ENCODE measurements at places on chromosomes 4 and X. TPM values are rescaled to one million over a fixed set of nuclear protein-coding genes. Genes with fewer than 3 reads are reported as not detected.

GRCh38 chr4:35364321-35364870, 879.9 kb downstream of the ARAP2 start:
- no peak overlapping the region for H3K4me3 ChIP-seq
- H3K27me3 ChIP-seq, result no peaks in the 10 kb centered on the region
- H3K4me1 ChIP-seq, result no peaks in the 10 kb centered on the region

GRCh38 chr4:36269101-36269500, 12.3 kb upstream of the DTHD1 start:
- no peak for DNase-seq
- H3K27me3 ChIP-seq, result no peaks in the 10 kb centered on the region
- no peak overlapping the region for H3K4me3 ChIP-seq
- H3K4me1 ChIP-seq, result no peaks in the 10 kb centered on the region
- H3K27ac ChIP-seq, result no peak overlapping the region

WNK3 gene
- total RNA-seq, result not detected

KDR gene
- total RNA-seq, result not detected

GRCh38 chrX:132940727-132941327, 17.6 kb downstream of the HS6ST2 start:
- DNase-seq, result no peak
- no peaks in the 10 kb centered on the region for H3K4me1 ChIP-seq
- H3K4me3 ChIP-seq, result no peak overlapping the region
- H3K27me3 ChIP-seq, result no peaks in the 10 kb centered on the region
- no peaks in the 10 kb centered on the region for H3K36me3 ChIP-seq

DNA sequence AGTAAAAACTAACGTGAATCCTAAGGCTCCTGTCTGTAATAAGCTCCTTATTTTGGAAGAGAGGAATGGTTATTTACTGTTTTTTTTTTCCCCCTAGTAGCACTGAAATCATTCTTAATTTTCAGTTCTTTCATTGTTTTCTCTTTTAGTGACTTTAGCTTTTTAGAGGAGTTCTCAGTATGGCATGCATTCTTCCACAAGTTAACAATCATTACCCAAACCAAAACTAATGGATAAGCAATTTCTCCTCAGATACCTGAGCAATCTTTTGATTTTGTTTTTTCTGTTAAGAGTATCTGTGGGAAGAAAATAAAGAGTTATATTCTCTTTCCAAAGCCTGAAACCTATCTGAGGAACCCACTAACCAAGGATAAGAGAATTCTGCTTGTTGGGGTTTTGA, 16.7 kb upstream of the PPA2 start:
- H3K27me3 ChIP-seq, result 0 out of 2 replicates have a peak, but pooled peaks cover 2% of the 10 kb centered on the region
- H3K4me3 ChIP-seq, result no peak overlapping the region
- H3K4me1 ChIP-seq, result peaks cover 3% of the 10 kb centered on the region

DNA sequence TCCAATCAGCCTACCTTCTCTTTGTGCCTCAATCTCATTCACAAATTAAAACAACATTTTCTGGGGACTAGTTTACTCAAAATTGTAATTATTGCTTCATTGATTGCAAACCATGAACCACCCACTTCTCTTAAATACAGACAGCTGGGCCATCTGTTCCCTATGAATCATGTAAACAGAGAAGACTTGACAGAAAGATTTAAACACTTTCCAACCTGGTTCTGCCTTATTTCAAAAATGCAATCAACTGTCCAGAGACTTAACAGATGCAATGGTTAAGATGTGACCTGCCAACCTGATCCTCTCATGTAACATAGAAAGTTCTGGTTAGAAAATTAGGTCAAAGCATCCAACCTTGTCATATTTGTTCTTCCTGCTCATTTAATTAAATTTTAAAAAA, 20.8 kb upstream of the SERTM2 start:
- H3K4me3 ChIP-seq, result no peak overlapping the region
- H3K4me1 ChIP-seq, result no peaks in the 10 kb centered on the region
- H3K27me3 ChIP-seq, result no peaks in the 10 kb centered on the region
- H3K27ac ChIP-seq, result no peak overlapping the region
- no peak for DNase-seq

GRCh38 chrX:41600291-41600690, 88.5 kb upstream of the GPR34 start:
- no peaks in the 10 kb centered on the region for H3K27me3 ChIP-seq
- no peak overlapping the region for H3K27ac ChIP-seq

DNA sequence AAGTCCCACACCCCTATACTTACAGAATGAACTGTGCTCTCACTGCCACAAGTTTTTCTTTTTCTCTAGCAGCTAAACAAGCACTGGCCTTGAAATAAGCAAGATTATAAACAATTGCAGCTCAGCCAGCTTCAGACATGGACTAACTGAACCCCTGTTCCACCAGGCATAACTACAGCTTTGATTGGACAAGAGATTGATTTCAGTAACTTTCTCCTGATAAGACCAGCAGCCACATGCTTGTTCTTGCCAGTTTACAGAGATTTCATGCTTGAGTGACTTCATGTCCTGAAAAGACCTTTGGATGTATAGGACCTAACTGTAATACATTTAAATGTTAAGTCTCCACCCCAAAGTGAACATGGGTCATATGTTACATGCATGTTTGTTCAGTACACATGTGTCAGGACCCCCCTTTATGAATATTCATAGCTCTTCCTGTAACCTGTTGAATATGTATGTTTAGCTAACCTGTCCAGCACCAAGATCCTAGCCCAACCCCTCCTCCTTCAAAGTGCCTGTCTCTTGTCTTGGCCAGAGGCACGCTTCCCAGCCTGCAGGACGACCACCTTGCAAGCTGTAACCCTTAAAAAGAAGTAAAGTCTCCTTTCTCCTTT, 27.9 kb downstream of the ZNF275 start:
- no peaks in the 10 kb centered on the region for H3K27me3 ChIP-seq
- no peak overlapping the region for H3K4me3 ChIP-seq
- H3K36me3 ChIP-seq, result no peaks in the 10 kb centered on the region
- H3K4me1 ChIP-seq, result no peaks in the 10 kb centered on the region

DNA sequence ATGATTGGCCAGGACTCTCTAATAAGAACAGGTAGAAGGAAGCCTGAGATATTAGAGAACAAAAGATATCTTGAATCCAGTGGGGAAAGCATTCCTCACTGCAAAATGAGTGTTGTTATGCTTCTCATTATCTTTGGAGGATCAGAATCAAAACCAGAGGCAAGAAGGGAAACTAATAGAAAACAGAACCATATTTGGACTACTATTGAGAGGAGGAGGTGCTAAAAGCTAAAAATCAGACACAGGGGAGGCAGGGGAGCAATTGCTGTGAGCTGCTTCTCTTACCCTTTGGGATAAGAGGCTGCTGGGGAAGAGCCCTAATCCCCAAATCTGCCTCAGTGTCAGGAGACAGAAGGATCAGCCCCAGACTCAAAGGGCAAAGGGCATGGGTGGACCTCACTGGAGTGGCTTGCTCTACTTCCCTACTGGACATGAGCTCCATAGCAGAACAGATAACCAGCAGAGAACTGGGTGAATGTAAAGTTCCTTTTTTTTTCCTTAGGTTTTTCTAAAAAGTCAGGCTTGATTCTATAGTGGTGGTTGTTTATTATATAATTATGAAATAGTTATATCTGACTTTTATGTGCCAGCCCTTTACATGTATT, 60.1 kb downstream of the SEPTIN11 start:
- peak overlapping the region; percentile 49 for H3K4me3 ChIP-seq
- peak overlapping the region; percentile 78 for H3K27ac ChIP-seq
- H3K36me3 ChIP-seq, result peaks cover 81% of the 10 kb centered on the region
- peaks cover 98% of the 10 kb centered on the region for H3K4me1 ChIP-seq
- H3K27me3 ChIP-seq, result peaks cover 3% of the 10 kb centered on the region
- DNase-seq, result no peak

- H3K4me1 ChIP-seq, result peaks cover 54% of the 10 kb centered on the region
- H3K36me3 ChIP-seq, result no peaks in the 10 kb centered on the region
- DNase-seq, result peak; percentile 93
- peak overlapping the region; percentile 91 for H3K27ac ChIP-seq
- no peaks in the 10 kb centered on the region for H3K27me3 ChIP-seq
Observed at GRCh38 chr4:105088110-105088879, 58.4 kb upstream of the TET2 start.

XK gene
- total RNA-seq, result not detected

DNA sequence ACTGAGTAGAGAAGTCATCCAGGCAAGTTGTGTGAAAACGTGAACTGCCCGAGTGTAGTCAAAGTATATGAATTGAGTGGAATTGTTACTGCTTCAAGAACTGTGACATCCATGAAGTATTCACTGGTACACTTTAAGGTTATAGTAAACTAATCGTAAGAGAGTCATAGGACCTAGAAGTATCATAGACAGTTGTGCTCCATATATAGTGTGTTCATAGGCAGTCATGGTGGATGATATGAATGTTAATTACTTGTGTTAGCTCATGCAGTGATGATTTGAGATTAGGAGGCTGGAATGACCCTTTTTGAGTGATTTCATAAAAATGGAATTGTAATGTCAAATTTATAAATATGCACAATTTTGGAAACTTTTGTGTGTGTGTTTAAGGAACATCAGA, 81.3 kb upstream of the TLR2 start:
- H3K27me3 ChIP-seq, result no peaks in the 10 kb centered on the region
- H3K36me3 ChIP-seq, result peaks cover 21% of the 10 kb centered on the region
- H3K4me1 ChIP-seq, result no peaks in the 10 kb centered on the region
- no peak for DNase-seq
- no peak overlapping the region for H3K27ac ChIP-seq

DNA sequence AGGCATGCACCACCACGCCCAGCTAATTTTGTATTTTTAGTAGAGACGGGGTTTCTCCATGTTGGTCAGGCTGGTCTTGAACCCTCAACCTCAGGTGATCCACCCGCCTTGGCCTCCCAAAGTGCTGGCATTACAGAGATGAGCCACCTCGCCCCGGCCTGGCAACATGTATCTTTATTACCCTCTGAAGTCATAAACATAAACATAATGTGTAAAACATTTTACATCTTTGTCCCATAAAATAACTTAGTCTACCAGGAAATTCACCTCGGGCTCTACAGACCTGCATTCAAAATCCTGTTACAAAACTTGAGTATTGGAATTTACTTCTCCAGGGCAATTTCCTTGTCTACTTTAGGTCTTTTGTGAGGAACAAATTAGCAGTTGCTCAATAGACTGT, 68.1 kb upstream of the DUSP21 start:
- no peaks in the 10 kb centered on the region for H3K4me1 ChIP-seq
- no peak overlapping the region for H3K4me3 ChIP-seq
- peaks cover 6% of the 10 kb centered on the region for H3K27me3 ChIP-seq
- DNase-seq, result no peak
- H3K36me3 ChIP-seq, result no peaks in the 10 kb centered on the region

- H3K4me3 ChIP-seq, result peak overlapping the region; percentile 45
- peaks cover 30% of the 10 kb centered on the region for H3K36me3 ChIP-seq
- peak overlapping the region; percentile 76 for H3K27ac ChIP-seq
- no peaks in the 10 kb centered on the region for H3K27me3 ChIP-seq
Observed at GRCh38 chr4:113682730-113683537, 78.6 kb downstream of the CAMK2D start.

GRCh38 chrX:99172958-99173357, 1237.1 kb downstream of the PCDH19 start:
- DNase-seq, result no peak
- no peak overlapping the region for H3K4me3 ChIP-seq
- H3K36me3 ChIP-seq, result no peaks in the 10 kb centered on the region
- no peaks in the 10 kb centered on the region for H3K4me1 ChIP-seq
- H3K27me3 ChIP-seq, result no peaks in the 10 kb centered on the region

DNA sequence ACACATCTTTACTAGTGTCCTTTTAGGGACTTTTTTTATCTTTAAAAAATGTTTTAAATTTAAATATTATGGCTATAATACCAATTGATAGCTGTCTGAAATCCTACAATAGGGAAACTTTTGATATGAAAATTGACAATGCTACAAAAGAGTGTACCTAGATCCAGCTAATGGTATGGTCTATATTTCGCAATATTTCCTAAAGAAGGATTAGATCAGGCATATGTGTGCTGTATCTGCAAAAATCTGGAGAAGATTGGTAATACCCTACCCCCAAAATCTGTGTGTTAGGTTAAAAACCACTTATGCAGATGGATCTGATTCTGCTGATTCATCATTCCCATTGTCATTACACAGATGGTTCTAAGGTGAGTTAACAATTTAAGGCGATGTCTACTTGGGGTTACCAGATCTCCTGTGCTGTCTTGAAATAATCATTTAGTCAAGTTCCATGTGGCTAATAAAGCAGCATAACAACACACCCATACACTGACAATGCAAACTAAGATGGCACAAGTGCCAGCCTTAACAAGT, 137.1 kb downstream of the GASK1B start:
- no peaks in the 10 kb centered on the region for H3K27me3 ChIP-seq
- H3K27ac ChIP-seq, result no peak overlapping the region
- H3K4me3 ChIP-seq, result no peak overlapping the region
- no peaks in the 10 kb centered on the region for H3K36me3 ChIP-seq
- H3K4me1 ChIP-seq, result peaks cover 10% of the 10 kb centered on the region
- DNase-seq, result no peak

SPP1 gene
- total RNA-seq, result 7.9 TPM

- peaks cover 12% of the 10 kb centered on the region for H3K36me3 ChIP-seq
- peak; percentile 8 for DNase-seq
- H3K27ac ChIP-seq, result peak overlapping the region; percentile 99
- no peaks in the 10 kb centered on the region for H3K27me3 ChIP-seq
Observed at GRCh38 chr4:145618210-145618931, 814 bp upstream of the MMAA start.

DNA sequence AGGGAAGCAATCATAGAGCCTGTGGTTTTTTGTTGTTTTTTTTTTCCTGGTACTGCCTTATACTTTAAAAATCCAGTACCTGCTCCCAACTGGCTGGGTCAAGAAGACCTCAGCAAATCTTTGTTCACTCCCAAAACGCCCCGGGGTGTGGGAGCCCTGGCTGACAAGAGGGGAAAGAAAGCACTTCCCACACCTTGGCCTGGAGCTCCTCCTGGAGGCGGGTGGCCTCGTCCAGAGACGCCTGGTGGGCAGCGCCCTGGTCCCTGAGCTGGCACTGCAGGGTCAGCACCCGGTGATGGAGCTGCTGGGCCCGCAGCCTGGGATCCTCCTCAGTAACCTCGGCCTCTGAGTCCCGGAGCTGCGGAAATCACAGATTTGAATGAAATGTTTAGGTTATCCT, 38.2 kb downstream of the C4orf50 start:
- H3K4me3 ChIP-seq, result no peak overlapping the region
- peaks cover 9% of the 10 kb centered on the region for H3K36me3 ChIP-seq
- H3K27ac ChIP-seq, result no peak overlapping the region
- peaks cover 1% of the 10 kb centered on the region for H3K27me3 ChIP-seq
- DNase-seq, result no peak
- no peaks in the 10 kb centered on the region for H3K4me1 ChIP-seq

DNA sequence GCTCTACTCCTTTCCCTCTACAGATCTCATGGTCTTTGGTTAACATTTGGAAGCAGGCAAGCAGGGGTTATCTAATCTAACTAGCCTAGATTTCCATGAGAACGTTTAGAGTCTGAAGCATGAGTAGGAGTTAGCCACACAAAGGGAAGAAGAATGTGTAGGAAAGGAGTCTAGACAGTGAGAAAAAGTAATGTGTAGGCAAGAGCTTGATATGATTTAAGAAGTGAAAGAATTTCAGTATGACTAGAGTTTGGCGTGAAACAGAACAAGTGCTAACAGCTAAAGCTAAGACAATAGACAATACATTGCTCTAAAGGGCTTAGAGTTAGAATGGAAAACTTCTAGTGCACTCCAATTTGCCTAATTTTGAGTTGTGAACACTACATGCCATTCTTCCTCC, 10.8 kb downstream of the CXCL8 start:
- DNase-seq, result no peak
- H3K27me3 ChIP-seq, result peaks cover 4% of the 10 kb centered on the region
- no peaks in the 10 kb centered on the region for H3K36me3 ChIP-seq
- no peak overlapping the region for H3K4me3 ChIP-seq
- H3K27ac ChIP-seq, result no peak overlapping the region

Data from HFFc6 (cell line).